ENCODE measurements at places on chromosomes 3 and 15.

DNA sequence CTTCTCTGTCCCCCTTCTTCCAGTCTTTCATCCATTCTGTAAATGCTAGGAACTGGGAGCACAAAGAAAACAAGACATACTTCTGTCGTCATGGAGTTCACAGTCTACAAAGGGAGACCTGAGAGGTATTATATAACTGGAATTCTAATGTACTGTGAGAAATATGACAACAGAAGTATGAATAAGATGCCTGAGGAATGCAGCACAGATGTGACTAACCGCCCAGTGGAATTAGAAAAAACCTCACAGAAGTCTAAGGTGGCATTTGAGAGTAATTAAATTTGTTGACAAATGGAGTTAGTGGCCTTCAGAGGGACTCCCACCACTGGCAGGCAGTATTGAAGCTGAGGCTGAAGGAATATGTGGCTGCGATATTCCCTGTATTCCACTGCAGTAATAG, 168.5 kb upstream of the FAM3D start:
- no peak for DNase-seq

DNA sequence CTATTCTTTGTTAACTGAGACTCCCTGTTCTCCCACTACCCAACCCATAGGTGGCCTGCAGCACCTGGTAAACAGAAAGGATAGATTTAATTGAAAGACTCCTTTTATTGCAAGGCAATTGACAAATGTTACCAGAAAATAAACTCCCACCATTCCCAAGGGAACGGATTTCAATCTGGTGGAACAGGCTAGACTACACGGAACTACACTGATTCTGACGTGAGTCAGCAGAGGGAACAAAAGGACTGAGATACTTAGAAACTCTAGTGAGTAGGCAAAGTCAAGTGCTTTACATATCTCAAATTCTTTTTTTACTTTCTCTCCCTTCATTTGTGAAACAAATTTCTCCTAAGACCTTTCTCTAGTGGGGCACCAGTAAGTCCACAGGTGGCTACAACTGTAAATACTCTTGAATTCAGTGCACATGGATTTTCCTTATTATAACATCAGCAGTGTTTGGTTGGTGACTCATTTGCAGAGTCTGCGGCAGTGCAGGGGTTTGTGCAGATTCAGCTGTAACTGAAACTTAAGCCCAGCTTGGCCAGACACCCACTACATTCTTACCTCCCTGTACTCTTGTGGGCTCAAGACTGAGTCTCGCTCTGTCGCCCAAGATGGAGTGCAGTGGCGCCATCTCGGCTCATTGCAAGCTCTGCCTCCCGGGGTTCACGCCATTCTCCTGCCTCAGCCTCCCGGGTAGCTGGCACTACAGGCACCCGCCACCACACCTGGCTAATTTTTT, 34.3 kb upstream of the PLSCR2 start:
- no peak for DNase-seq

GRCh38 chr3:177212756-177213155, 15.5 kb upstream of the TBL1XR1 start:
- DNase-seq = no peak

- no peak for DNase-seq
These were observed 11.7 kb upstream of the CD47 start for GRCh38 chr3:108102420-108103039.

- peak; percentile 37 for DNase-seq
These were observed 3.0 kb downstream of the PLA1A start for GRCh38 chr3:119600732-119601131.

DNA sequence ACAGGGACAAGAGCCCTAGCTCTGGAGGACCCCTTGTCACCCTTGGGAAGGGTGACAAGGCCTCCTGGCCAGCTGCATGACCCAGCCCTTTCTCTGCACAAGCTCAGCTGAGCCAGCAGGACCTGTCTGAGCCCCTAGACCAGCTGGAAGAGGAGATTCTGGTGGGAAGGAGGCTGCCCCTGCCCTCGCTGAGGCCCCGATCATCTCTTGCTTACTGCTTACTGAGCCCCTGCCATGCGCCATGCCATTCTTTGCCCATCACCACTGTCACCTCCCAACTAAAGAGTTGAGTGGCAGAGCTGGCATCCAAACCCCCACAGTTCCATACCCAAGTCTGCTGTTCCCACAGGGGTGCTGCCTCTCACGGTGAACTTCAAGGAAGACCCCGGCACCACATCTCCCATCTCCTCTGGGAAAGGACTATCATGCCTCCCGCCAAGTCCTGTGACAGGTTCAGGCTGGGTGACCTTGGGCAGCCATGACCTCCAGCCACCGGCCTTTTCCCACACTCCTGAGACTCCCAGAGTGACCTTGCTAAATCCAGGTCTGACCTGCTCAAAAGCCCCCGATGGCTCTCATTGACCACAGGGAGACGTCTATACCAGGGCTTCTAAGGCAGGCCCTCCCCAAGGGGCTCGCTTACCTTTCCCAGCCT, 34.0 kb downstream of the ACSBG1 start:
- DNase-seq = no peak

GRCh38 chr3:157059661-157060060, 100.3 kb downstream of the CCNL1 start:
- no peak for DNase-seq

- no peak for DNase-seq
These were observed 92.6 kb downstream of the ALDH1A2 start for GRCh38 chr15:57972864-57973263.

DNA sequence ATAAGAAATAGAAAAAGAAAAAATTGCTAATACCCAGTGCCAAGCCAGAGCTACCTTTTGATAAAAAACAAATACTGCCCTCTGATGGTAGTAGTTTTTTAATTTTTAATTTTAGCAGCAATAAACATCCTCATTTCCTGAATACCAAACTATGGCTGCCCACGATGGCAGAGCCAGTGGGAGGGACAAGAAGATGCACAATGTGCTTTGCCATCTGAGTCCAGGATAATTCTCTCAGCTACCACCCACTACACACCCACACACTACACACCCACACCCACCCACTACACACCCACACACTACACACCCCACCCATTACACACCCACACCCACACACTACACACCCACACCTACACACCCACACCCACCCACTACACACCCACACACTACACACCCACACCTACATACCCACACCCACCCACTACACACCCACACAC, 17.8 kb downstream of the CEP19 start:
- DNase-seq = peak; percentile 41

- no peak for DNase-seq
These were observed 272.8 kb upstream of the TTC14 start for GRCh38 chr3:180329187-180329586.

DNA sequence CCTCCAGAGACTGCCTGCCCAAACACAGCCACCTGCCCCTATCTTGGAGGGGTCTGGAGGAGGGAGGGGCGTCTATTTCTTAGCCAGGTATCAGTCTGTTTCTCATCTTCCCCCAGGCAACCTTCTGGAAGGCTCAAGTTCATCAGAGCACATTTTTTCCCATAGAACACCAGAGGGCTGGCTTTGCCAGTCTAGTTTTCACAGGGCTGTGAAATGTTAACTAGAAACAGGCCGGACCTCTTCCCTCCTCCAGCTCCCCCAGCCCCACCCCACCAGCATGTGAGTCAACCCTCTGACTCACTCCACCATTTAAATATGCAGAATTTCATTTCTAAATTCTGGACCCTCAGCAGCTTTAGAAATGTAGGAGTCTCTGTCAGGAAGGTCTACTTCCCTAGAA, 66.9 kb downstream of the SLCO2A1 start:
- DNase-seq = no peak

DNA sequence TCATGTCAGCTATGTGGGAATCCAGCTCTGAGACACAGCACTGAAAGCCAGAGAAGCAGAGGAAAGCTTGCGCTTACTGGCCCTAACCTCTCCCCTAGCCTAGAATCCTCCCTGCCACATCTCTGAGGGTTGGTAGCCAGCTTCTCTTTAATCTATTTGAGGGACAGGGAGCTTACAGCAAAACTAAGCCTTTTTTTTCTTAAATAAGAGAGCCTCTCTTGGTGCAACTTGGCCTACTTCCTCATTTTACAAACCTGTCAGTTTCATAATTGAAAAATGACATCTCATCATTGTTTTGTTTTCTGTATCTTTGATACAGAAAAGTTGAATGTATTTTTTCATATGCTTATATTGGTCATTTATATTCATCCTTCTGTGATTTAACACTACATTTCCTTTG, 193.9 kb downstream of the ZNF621 start:
- DNase-seq = no peak

GRCh38 chr15:86935841-86936240, 856.2 kb downstream of the AGBL1 start:
- DNase-seq = no peak

DNA sequence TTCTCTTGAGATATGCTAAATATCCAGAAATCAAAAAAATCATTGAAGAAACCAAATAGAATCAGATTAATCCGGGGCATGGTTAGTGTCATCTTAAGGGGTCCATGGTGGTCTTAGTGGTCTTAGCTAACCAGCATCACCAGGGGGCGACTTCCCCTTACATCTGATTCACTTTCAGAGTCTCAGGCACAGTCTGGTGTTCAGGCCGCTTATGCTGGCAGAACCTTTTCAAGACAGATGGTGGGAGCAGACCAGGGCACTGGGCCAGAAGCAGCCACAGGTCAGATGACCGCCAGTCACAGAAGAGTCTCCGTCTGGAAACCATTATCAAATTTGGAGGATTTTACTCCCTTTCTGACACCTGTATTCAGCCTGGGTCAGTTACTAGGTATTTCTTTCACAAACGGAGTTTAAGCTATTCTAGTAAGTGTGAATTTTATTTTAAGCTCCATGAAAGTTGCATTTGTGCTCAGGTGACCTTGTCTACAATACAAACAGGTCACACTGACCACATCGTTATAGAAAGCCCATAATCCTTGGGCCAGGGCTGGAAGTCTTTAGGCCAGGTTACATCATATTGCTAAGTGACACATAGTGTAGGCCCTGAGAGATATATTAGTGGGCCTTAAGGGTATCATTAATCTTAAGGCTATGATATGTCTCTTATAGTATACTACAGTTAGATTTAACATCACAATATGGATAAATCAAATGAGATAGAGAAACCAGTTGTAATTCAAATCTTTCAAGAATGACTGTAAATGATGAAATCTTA, 365.5 kb downstream of the GBE1 start:
- no peak for DNase-seq

- DNase-seq = no peak
These were observed 321.5 kb upstream of the CADM2 start for GRCh38 chr3:84637272-84637671.

GRCh38 chr3:66179793-66180192, 41.0 kb upstream of the SLC25A26 start:
- DNase-seq = no peak

- DNase-seq = peak; percentile 71
These were observed 2.5 kb downstream of the EFCC1 start for GRCh38 chr3:129003578-129004112.

DNA sequence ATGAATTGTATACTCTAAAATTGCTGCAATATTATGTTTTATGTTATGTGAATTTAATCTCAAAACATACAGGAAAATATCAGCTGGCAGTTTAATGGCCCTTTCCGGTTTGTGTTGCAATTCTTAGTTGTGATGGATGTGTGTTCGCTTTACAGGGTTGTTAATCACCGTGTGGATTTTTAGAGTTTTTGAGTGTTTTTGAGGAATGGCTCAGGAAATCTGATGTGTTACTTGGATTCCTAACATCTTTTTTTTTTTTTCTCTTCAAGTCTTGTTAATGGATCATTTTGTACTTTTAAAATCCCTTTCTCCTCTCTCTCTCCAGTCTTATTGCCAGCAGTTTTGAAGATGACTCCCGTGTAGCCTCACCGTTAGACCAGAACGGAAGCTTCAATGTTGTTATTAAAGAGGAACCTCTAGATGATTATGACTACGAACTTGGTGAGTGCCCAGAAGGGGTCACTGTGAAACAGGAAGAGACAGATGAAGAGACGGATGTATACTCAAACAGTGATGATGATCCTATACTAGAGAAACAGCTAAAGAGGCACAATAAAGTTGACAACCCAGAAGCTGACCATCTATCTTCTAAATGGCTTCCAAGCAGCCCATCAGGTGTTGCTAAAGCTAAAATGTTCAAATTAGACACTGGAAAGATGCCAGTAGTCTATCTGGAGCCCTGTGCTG, 35.7 kb downstream of the MGA start:
- no peak for DNase-seq

DNA sequence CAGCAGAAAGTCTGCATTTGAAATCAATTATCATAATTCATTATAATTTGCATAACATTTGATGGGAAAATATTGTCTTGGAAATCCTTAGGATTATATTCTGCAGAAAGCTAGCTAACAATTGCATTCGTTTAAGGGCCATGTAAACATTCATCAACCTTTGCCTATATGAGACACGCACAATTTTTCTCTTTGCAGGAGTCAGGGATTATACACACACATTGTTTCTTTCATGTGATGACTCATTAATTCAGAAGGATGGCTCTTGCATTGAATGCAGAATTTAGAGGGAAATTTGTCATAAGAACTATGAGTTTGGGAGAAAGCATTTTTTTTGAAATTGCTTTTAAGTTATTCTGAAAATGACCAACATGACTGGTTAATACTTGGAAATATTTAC, 844.7 kb downstream of the DIPK2A start:
- DNase-seq = no peak

DNA sequence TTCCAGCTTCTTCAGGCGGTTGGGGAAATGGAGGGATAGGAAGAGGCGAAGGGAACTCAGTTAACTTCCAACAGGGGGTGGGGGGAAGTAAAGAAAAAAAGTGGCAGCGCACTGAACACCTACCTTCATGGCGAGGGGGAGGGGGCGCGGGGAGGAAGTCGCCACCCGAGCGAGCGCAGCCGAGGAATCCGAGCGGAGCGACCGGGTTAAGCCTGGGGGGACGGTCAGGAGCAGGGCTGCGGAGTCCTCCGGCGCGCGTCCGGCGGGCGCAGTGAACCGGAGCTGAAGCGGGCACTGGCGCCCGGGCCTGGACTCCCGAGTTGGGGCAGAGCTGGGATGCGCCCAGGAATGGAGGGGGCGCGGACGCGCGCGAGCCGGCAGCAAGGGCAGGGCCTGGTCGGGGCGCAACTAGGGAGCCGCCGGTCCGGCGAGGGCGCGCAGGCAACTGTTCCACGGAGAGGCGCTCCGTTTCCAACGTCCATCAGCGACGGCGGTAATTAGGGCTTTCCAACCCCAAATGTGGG, at the start of gene WNT5A:
Gene WNT5A (minus strand): TSS at position 450 of the 524 bp plus-strand sequence. CDS start 321 bp downstream, at position 129.
- peak; percentile 32 for DNase-seq

DNA sequence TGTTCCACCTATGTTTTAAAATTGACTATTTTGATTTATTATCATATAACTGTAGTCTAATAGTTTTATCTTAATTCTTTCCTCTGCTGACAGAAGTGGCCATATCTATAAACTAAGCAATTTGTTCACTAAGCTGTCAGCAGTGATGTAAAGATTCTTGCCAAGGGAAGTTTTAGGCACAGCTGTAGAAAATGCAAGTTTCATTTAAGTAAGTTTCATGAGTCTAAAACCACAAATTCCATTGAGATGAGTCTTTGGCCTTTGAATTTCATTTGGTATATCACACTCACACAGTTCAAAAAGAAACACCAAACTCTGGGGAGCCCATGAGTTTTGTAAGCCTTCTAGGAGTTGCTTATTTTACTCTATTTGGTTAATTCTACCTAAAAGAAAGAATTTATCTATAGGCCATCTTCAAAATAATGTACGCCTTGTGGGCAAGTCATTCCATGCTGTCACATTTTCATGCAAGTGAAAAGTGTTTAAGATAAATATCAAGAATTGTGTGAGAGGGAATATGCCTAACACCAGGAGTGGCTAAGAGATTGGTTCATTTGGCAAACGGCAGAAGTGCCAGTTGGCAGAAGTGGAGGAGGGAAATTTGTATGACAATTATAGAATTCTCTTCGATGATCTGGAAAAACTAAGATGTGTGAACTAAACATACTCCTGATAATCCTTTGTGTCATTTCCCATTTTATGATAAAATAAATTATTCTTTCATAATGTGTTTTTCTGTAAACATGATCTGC, 292.9 kb downstream of the ZIC4 start:
- no peak for DNase-seq
